ENCODE measurements at places on chromosomes 11 and 22. TPM values are rescaled to one million over a fixed set of nuclear protein-coding genes. Genes with fewer than 3 reads are reported as not detected.
A peak's percentile ranks its signal among the peaks of the same experiment; 100 is the strongest.

DNA sequence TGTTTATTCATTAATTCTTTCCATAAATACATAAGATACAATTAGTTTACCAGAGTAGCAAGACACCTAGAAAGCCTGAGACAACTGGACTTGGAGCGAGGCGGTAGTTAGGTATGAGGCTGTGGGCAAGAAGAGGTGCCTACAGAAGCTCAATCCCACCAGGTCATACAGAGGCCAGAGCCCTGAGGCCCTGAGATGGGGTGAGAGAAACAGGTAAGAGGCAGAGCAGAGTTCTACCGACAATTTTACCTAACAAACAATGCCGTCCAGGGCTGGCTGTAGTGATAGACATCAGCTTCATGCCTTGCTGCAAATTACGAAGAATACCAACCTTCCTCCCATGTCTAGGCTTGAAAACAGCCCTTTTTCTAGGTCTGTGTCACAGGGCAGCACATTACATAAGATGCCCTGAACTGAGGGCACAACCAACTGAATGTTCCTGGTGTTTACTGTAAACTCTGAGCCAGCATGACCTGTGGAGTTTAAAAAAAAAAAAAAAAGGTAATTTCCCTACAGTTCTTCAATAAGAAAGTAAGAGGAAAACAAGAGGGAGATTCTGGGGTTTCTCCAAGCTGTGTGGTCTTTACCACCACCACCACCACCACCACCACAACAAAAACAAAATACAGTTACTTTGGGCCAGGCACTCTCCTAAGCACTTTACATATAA is 105.8 kb downstream of the GAB2 start:
- DNase-seq: no peak

- peak; percentile 34 for DNase-seq
These were observed 32.3 kb upstream of the CYP2R1 start for GRCh38 chr11:14924318-14924717.

- no peak for DNase-seq
These were observed 142.5 kb upstream of the SYT13 start for GRCh38 chr11:45428541-45429230.

Gene MS4A15
- total RNA-seq: 0.40 TPM

- DNase-seq: no peak
These were observed 6.2 kb downstream of the CHST1 start for GRCh38 chr11:45659031-45659817.

GRCh38 chr22:49015993-49016908 is 811.4 kb downstream of the BRD1 start:
- peak; percentile 89 for DNase-seq

GRCh38 chr11:17878743-17879142 is 134.1 kb downstream of the SERGEF start:
- peak; percentile 68 for DNase-seq

DNA sequence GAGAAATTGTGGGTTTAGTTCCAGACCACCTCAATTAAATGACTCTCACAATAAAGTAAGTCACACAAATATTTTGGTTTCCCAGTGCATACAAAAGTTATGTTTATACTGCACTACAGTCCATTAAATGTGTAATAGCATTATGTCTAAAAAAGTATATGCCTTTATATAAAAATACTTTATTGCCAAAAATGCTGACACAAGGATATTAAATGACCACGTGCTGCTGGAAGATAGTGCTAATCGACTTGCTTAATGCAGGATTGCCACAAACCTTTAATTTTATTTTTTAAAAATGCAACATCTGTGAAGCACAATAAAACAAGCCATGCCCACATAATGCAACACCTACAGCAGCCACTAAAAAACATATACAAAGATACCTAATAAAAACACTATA is 27.0 kb downstream of the OR5AK2 start:
- no peak for DNase-seq

GRCh38 chr22:35191412-35191811 is 65.9 kb upstream of the HMGXB4 start:
- peak; percentile 47 for DNase-seq

Gene HTR3B
- not detected for total RNA-seq

GRCh38 chr11:114566276-114566675 is 6.6 kb upstream of the NXPE1 start:
- DNase-seq: no peak

DNA sequence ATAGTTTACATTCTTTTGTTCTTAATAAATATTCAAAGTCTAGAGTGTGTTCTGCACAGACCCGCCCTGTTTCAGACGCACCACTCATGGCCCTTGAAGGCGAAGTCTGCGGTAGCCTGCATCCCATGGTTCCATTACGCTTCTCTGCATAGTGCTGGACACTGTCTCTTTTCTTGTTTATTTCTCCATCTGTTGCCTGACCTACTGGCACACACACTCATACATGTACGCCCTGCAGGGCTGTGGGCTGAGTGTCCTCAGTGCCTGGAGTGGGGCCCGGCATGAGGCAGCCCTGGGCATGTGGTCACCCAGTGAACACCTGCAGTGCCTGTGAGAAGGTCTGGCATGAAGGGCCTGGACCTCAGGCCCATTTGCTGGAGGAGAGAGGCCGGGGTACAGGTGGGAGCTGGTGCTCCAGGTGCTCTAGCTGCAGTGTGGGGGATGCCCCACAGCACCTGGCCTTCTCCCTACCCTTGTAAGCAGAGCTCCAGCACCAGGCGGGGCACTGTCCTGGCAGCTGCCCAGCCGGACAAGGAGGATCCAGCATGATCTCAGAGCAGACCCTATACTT is 404.1 kb downstream of the TBC1D22A start:
- no peak for DNase-seq

- DNase-seq: no peak
These were observed 375.9 kb downstream of the LUZP2 start for GRCh38 chr11:24872651-24873311.

GRCh38 chr11:70608568-70609470 is 210.5 kb downstream of the CTTN start:
- DNase-seq: no peak

DNA sequence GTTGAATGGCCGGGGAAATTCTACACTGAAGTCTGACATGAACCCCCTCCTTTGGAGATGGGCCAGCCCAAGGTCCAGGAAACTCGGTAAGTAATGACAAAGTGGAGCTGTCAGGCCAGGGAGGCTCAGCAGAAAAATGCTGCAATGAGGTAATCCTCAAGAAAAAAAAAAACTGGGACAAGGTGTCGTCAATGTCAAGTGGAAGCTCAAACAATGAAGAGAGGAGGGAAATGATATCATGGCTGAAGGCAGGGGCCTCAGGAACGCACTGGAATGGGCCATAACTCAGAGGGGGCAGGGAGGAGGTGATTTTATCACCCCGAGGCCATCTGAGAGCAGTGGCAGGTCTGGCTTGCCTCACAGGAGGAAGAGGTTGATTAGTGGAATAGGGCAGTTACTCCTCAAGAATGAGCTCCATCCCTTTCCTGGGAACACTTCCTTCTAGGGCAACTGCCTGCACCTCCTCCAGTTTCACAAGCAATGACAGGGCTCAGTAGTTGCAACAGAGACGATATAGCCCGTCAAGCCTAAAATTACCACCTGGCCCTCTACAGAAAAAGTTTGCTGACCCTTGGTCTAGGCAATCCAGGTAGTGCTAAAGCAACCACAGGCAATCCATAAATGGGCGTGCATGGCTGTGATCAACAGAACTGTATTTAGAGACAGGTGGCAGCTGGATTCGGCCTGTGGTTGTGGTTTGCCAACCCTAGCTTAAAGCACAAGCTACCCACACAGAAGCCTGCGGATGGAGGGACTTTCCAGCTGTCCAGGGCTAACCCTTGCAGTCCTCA is 65.2 kb downstream of the FBXO7 start:
- DNase-seq: no peak

Gene BTG4
- total RNA-seq: not detected

Gene RRAS2
- total RNA-seq: 75.4 TPM

Gene APOL4
- total RNA-seq: 24.7 TPM

GRCh38 chr11:103633068-103633788 is 403.2 kb upstream of the DDI1 start:
- no peak for DNase-seq

DNA sequence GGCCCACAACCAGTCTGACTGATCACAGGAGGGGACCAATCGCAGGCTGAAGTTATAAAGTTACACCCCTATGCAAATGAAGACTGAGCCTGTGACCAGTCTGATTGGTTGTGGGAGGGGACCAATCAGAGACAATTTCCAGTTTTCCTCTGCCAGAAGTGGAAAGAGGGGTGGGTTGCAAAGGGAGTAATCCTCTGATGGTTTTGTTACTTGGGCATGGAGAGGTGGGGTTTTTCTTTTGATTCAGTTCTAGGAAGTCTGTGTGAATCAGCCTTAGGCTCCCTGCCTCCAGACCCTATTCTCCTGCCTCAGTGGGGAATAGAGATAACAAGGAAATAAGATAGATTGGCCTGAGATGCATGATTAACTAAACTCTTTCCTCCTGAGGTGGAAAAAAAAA is 9.9 kb downstream of the OR6M1 start:
- no peak for DNase-seq

DNA sequence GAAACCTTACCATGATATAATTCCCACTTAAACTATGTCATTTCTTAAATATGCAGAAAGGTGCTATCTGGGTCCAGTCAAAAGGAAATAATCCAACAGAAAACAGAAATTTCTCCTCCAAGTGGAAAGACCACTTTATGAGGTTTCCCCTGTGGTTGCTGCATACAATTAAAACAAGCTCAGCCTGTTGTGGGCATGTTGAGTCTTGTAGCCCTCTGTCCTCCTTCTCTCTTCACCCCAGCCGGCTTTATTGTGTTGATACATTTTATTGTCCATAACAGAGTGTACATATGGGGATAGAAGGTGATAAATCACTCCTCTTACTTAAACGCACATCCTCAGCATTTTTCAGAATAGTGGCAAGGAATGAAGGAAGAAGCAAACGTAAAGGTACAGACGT is 126.0 kb upstream of the MTNR1B start:
- DNase-seq: no peak

Gene DEFB131B
- not detected for total RNA-seq

DNA sequence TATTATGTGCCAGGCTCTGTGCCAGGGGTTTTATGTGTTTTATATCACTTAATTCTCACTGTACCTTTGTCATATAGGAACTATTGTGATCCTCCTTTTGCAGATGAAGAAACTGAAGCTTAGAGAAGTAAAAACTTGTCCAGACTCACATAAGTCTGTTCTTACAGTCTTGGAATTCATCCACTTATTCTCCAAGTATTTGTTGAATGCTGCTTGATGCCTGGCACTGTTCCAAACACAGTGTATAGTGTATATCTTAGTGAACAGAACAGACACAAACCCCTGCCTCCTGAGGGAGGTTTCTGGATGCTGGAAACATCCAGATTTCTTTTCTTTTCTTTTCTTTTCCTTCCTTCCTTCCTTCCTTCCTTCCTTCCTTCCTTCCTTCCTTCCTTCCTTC is 29.0 kb upstream of the FGF3 start:
- no peak for DNase-seq

DNA sequence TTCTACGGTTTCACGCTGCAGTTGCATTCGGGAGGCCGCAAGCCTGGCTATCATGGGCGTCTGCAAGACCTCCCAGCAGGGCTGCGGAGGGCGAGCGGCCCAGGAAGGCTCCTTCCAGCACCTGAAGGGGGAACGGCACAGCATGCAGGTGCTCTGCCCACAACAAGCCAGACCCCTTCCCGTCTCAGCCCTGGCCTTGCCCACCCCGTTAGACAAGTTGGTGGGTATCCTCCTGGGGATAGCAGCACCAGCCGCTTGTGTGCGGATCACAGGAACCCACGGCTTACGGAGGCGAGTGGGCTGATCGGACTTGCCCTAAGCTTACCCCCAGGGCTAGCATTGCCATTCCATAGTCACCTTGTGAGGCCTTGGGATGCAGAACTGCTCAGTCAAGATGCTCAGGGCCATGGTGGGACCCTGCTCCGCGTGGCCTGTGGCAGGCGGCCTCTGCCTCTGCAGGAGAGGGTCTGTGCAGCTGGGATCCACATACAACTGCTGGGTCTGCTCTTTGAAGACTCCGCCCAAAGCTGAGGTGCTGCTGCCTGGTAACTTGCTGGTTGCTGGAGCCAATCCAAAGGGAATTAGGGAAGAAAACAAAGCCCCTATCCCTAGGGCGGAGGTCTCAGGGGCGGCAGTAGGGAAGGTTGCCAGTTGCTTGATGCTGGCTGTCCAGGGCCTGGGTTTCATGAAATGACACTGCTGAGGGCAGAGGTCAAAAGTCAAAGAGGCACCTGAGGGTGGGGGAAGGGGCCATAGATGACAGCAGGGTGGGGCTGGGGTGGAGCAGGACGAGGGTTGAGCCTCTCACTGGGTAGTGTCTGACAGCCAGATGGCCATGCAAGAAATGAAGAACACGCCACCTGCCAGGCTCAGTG is 1.4 kb upstream of the OSBPL5 start:
- no peak for DNase-seq

Gene FBLN1
- total RNA-seq: 371 TPM

Gene CLP1
- total RNA-seq: 18.1 TPM

Gene ESAM
- 48.9 TPM for total RNA-seq

Measured in esophagus muscularis mucosa (tissue), 4 donors.